ENCODE measurements at places on chromosomes 1 and 21.

- no peak for DNase-seq
These were observed 32.5 kb upstream of the RGS4 start for GRCh38 chr1:163036671-163037070.

- no peak for DNase-seq
These were observed 333.3 kb upstream of the ZRANB2 start for GRCh38 chr1:71414179-71414578.

DNA sequence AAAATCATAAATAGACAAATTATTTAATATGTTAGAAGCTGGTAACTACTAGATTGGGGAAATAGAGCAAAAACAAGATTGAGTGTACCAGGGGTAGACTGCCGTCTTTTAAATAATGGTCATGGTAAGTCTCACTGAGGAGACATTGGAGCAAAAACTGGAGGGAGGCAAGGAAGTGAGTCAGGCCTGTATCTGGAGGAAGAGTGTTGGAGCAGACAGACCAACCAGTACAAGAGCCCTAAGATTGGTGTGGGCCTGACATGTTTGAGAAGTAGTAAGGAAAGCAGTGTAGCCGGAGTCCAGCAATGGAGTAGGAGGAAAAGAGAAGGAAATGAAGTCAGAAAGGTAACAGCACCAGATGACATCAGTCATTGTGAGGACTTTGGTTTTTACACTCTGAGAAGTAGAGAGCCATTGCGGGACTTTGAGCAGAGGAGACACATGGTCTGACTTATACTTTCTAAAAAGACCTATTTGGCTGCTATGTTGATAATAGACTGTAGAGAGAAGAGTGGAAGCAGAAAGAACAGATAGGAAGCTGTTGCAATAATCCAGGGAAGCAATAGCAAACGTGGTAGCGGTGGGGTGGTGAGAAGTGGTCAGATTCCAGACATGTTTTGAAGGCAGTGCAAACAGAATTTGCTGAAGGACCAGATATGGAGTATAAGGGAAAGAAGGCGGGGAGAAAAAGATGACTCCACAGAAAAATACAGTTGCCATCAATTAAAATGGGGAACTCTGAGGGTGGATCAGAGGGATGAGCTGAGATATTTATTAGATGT lies 44.7 kb upstream of the GJA5 start:
- DNase-seq, result no peak

DNA sequence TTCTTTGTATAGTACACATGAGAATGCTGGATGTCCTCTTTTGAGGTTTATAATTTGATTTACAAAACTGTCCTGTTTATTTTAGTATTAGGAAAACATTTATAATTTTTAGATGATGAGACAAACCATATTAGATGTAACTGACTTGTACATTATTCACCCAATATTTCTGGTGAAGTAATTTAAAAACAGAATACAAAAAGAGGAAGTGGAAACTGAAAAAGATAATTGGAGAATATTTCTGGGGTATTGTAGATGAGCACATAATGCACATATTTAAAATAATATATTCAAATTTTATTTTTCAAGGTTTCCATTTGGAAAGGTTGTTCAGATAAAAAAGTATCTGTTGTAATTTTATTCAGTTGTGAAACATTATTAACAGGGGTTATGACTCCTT lies 40.7 kb downstream of the XPR1 start:
- DNase-seq, result no peak

- DNase-seq, result no peak
These were observed 127.2 kb upstream of the GREM2 start for GRCh38 chr1:240739139-240739538.

- DNase-seq, result peak; percentile 27
These were observed 50.3 kb downstream of the PGM1 start for GRCh38 chr1:63643517-63643916.

DNA sequence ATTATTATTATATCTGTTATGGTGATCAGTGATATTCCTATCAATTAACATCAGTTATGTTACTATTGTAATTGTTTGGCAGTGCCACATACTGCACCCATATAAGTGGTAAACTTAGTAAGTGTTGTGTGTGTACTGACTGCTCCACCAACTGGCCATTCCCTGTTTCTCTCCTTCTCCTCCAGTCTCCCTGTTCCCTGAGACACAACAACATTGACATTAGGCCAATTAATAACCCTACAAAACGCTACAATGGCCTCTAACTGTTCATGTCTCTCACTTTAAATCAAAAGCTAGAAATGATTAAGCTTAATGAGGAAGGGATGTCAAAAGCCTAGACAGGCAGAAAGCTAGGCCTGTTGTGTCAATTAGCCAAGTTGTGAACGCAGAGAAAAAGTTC lies 6.6 kb upstream of the THRAP3 start:
- DNase-seq, result no peak

- DNase-seq, result no peak
These were observed 255.4 kb upstream of the ST6GALNAC5 start for GRCh38 chr1:76611770-76612445.

GRCh38 chr1:199918196-199918769 lies 109.2 kb upstream of the NR5A2 start:
- DNase-seq, result no peak

DNA sequence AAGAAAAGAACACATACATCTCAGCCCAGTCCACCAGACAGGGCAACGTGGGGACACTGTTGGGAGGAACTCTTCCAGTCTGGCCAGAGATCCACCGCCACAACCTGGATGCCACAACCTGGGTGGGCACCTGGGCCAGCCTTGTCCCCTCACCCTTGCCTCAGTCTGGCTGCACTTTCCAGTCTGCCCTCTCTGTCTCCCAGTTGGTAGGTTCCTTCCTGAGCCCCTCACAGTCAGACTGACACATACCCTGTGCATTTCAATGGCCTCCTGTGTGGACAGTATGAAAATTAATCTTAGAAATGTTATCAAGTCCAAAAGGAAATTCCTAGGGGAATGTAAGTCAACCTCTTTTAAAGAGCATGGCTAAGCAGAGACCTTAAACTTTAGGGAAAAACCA lies 49.5 kb downstream of the DDX20 start:
- no peak for DNase-seq

Measured in right hindlimb (tissue), 1 donor.